ENCODE measurements at places on chromosomes 16 and 17.

- DNase-seq, result no peak
Measured at GRCh38 chr16:83335076-83335475, 472.7 kb upstream of the HSBP1 start.

- no peak for DNase-seq
Measured at GRCh38 chr17:58333736-58334207, 5.2 kb upstream of the TSPOAP1 start.

- DNase-seq, result no peak
Measured at GRCh38 chr16:52869243-52869642, 183.5 kb downstream of the CHD9NB start.

DNA sequence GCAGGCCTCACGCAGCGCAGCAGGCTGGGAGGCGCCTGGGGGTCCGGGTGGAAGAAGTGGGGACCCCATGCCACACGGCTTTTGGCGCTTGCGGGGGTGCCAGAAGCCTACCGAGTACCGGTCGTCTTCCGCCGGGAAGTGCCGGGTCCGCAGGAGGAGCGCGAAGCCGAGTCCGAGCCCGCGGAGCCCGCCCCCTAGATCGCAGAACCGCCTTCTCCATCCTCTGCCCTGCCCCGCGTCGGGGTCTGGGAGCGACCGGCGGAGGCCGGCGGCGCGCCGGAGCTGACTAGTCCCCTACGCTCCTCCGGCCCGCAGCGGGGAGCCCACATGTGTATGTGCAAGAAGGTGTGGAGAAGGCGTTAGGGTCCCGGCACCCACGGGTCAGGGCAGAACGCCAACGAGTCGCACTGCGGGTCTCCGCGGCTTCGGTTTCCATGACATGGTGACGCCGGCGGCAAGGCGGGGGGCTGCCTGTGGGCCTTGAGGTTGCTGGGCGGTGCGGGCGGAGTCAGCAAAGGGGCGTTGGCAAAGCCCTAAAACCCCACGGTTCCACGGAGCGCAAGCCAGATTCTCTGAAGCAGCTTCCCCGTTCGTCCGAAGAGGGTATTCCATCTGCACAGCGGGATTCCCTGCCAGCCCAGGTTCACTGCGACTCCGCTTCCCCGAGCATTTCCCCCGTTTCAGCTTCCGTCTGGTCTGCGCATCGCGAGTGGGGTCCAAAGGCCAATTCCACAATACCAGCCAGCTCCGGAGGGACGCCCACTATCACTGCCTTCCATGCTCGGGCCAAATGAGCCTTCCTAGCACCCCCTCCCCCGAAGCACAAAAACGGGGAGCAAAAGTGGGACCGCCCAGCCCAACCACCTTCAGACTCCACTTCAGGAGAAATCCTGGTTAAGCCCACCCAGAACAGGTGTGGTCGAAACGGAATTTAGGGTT, 2.3 kb upstream of the LHX1 start:
- peak; percentile 85 for DNase-seq

- peak; percentile 11 for DNase-seq
Measured at GRCh38 chr16:51592001-51592501, 441.0 kb upstream of the SALL1 start.

- DNase-seq, result no peak
Measured at GRCh38 chr16:57525761-57526160, 10.6 kb downstream of the CCDC102A start.

- peak; percentile 27 for DNase-seq
Measured at GRCh38 chr17:63150994-63151464, 185.0 kb downstream of the TANC2 start.

DNA sequence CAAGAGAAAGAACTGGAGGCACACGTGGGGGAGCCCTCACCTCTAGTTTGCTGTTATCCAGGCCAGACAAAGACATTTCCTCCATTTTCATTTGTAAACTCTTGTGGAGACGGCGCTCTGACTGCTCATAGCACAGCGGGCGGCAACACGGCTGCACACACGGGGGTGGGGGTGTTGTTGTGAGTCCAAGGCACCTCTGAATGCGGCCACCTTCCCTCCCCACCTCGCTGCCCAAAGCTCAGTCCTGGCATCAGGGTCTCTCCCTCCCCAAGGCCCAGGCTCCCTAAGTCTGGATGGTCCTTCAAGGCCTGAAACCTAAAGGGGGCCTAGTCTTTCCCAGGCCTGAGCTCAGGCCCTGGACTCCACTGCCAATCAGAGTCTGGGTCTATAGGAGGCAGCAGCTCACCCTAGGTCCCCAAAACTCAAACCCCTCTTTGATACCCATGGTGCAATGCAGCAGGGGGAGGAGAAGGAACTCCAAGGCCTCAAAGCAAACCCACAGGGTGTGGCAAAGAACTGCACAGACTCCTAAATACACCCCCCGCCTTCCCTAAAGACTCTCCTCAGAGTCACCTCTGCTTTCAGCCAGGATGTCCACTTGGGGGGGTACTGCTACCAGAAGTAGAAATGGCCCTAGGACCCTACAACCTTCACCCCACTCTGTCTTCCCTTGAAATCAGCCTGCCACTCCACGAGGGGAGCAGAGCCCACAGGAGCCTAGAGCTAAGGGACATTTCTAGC, 1.5 kb downstream of the ATXN7L3 start:
- peak; percentile 46 for DNase-seq

DNA sequence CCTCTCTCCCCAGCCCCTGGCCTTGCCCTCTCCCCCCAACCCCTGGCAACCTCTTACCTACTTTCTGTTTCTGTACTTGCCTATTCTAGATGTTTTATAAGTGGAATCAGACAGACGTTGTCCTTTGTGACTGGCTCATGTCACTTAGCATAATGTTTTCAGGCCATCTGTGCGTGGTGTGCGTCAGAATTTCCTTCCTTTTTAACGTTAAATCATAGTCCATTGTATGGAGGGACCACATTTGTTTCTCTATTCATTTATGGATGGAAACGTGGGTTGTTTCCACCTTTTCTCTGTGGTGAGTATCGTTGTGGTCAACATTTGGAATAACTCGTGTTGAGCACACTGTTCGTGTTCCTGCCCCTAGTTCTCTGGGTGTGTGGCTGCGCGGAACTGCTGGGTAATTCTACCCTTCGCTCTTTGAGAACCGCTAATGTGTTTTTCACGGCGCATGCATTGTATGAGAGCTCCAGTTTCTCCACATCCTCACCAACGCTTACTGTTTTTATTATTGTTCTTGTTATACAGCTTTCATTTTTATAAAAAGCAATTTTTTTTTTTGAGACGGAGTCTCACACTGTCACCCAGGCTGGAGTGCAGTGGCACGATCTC, 26.3 kb downstream of the ACTG1 start:
- no peak for DNase-seq

DNA sequence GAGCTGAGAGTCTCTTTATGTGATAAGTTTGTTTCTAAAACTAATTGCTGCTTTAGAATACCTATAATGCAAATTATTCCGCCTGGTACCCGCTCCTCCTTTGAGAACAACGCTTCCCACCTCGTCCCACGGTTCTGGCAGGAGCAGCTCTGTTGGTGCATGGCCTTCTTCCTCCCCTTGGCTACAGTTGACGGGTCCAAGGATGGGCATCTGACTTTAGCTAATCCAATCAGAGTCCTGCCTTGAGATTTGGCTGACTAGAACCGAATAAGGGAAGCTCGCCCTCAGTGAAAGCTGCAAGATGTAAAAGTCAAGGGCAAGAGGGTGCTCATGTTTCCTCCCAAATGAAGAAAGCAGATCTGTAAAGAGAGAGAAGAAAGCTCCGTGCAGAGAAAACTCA, 481.3 kb downstream of the SLC39A11 start:
- DNase-seq, result no peak

DNA sequence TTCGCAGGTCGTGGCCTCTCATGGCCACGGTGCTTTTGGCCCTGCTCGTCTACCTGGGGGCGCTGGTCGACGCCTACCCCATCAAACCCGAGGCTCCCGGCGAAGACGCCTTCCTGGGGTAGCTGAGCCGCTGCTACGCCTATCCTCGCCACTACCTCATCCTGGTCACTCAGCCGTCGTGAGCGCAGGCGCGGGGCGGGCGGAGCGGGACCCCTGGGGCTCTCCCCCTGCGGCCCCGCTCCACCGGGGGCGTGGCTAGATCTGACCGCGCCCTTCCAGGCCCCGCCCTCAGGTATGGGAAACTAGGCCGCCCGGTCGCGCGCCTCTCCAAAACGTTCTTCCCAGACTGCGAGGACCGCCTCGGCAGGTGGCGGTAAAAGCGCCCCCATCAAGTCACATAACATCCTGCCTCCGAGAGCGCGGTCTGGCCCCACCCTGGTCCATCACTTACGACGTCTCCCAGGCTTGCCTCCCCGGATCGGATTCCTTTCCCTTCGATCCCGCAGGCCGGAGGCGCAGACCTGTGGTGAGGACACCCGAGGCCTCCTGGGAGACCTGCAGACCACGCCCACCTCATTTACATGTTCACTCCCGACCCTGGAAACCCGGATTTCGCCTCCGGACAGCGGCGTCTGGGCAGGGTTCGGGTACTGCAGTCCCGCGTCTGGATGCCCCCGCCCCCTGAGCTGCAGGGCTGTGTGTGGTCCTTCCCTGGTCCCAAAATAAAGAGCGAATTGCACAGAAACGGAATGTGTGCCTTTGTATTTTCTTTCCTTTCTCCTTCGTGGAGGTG, 91.5 kb upstream of the TMEM97 start:
- peak; percentile 100 for DNase-seq

- no peak for DNase-seq
Measured at GRCh38 chr17:2735896-2736295, 13.6 kb downstream of the CCDC92B start.
